GM19239 (cell line): ENCODE measurements at places on chromosomes 6 and 20.
A peak's percentile ranks its signal among the peaks of the same experiment; 100 is the strongest.

GRCh38 chr6:135951169-135951568 is 99.7 kb downstream of the PDE7B start:
- DNase-seq, result no peak

- peak; percentile 60 for DNase-seq
Measured at GRCh38 chr20:21503345-21503744, 10.5 kb downstream of the NKX2-2 start.

- no peak for DNase-seq
Measured at GRCh38 chr6:149483334-149483725, 1.5 kb downstream of the ZC3H12D start.

- DNase-seq, result no peak
Measured at GRCh38 chr20:25319241-25320034, 71.2 kb downstream of the ABHD12 start.

GRCh38 chr6:87146363-87146762 is 9.0 kb upstream of the ZNF292 start:
- no peak for DNase-seq

DNA sequence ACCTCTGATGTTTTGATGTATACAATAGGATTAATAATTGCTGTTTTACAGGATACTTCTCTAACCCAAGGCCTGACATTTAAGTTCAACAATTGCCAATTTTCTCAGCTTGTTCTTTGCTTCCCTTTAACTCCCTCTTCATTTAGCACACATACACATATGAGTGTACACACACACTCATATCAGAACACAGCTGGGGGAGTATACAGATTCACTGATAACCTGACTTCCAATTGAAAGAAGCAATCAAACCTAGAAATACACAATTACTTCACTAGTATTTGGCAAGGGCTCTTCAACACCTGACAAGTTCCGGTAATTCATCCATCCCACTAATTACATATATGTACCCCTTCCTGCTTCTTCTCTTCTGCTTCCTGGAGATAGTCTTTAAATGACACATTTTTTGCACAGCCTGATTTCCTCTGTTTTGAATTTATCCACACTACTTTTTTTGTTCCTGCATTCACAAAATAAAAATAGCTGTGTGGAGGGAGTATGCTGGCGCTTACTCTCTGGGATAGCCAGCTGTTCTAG is 11.2 kb downstream of the UST start:
- no peak for DNase-seq

DNA sequence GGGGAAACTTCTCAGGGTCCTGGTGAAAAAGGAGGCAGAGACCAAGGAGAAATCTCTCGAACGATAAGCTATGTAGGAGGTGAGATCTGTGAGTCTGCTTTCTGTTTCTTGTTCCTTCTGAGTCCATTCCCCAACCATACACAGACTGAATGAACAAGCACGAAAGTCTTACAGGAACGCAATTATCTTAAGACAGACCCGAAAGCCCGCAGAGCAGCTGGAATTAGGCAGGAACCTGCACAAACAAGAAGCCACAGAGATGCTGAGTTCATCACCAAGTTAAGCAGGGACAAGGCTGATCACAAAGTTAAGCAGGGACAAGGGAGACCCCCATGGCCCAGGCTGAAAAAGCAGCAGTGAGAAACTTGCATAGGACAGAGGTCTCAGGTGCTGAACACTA is 21.4 kb upstream of the NELFCD start:
- no peak for DNase-seq
